ENCODE measurements at places on chromosomes 7 and 10.

DNA sequence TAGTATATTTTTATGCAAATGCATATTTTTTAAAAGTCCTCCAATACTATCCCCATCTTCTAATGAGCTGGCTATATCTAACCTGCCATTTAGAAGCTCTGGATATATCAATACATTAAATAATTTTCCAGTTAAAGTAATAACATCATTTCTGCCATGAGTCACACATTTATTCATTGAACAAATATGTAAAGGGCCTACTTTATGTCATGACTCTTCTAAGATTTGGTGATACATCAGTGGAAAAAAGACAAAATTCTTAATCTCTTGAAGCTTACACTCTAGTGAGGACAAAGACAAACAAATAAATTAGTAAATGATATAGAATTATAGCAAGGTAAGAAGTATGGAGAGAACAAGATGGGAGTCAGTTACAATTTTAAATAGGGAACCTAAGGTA is 716.8 kb upstream of the LRRTM3 start:
- DNase-seq = no peak

- DNase-seq = no peak
Observed at GRCh38 chr10:89810908-89811525, 109.6 kb downstream of the KIF20B start.

- no peak for DNase-seq
Observed at GRCh38 chr10:29802171-29802570, 167.4 kb upstream of the SVIL start.

GRCh38 chr7:120995654-120996053 is 7.1 kb downstream of the CPED1 start:
- DNase-seq = no peak

DNA sequence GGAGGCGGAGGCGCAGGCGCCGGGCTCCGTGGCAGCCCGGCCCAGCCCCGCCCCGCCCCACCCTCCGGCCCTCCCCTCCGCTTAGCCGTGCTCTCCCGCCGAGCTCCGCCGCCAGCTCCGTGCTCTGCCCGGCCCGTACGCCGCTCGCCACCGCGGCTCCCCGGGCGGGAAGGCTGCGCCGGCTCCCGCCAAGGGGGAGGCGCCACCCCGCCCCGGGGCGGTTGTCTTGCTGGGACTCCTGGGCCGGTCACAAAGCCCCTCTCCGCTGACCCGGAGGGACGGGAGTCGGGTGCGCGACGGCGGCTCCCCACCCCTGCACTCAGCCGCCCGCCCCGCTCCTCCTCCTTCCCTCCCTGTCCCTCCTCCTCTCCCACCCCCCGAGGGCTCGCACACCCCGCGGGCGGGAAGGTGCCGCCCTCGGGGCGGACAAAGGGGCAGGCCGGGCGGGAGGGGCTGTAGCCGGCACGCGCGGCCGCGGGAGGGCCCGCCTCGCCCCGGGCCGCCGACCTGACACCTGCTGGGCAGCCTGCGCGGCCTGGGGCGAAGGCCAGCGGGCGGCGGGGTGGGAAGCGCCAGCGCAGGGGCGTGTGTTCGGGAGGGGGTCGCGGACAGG is 11.5 kb upstream of the SP8 start:
- peak; percentile 44 for DNase-seq

DNA sequence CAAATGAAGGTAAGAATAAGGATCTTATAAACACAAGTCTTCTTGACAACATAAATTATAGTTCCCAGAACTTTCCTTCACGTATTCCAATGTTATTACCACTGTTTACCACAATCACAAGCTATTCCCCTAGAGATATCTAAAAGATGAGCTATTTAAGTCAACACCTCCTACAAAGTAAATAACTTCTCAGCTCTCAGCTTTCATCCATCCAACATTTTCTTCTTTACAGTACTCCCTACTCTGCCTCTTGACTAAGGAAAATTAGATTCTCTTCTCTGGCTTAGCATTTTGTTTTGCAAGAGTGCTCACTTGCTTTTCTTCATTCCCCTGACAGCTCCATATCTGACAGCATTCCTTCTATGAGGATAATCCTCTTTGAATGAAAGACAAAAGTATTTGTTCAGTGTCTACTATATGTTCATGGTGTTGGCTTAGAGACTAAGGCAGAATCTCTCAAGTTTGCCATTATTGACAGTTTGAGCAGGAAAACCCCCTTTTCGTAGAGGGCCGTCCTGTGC is 93.0 kb upstream of the IL6 start:
- DNase-seq = no peak

DNA sequence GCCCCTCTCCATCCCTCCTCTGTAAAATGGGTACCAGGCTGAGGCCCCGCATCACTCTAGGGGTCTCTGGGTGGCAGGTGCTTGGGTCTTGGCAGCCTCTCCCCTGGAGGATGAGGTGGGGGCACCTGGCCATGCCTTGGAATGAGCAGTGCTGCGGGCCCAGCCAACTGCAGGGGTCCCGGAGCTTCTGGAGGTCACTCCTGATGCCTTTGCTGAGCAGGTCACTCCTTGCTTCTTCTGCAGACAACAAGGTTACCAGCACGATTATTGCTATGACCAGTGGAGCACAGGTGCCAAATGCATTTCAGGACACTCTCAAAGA is 22.4 kb upstream of the ZNF488 start:
- DNase-seq = no peak

GRCh38 chr10:13707156-13707881 is 120.6 kb downstream of the PRPF18 start:
- no peak for DNase-seq

DNA sequence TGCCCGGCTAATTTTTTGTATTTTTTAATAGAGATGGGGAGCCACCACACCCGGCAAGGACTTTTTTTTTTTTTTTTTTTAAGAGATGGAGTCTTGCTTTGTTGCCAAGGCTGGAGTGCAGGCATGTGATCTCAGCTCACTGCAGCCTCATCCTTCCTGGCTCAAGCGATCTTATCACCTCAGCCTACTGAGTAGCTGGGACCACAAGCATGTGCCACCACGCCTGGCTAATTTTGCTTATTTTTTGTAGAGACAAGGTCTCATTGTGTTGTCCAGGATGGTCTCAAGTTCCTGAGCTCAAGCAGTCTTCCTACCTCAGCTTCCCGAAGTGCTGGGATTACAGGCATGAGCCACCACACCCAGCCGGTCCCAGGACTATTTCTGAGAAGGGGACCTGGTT is 9.3 kb upstream of the MCU start:
- DNase-seq = no peak

DNA sequence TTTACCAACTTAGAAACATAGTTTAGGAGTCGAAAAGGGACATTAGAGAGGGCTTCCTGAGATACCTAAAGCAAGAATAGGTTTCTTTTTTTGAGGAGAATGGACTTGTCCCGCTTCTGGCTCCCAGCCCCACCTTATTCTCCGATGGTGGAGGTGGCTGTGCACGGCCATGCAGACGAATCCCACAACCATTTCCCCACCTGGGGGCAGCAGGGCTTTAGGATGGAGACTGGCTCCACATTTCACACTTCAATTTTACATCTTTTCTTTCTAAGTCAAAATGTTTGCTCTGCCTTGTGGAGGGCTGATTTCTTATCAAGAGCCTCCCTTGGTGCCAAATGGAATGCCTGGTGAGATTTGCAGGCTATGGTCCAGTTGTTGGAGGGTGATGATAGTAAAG is 118.5 kb downstream of the GLRX3 start:
- no peak for DNase-seq

DNA sequence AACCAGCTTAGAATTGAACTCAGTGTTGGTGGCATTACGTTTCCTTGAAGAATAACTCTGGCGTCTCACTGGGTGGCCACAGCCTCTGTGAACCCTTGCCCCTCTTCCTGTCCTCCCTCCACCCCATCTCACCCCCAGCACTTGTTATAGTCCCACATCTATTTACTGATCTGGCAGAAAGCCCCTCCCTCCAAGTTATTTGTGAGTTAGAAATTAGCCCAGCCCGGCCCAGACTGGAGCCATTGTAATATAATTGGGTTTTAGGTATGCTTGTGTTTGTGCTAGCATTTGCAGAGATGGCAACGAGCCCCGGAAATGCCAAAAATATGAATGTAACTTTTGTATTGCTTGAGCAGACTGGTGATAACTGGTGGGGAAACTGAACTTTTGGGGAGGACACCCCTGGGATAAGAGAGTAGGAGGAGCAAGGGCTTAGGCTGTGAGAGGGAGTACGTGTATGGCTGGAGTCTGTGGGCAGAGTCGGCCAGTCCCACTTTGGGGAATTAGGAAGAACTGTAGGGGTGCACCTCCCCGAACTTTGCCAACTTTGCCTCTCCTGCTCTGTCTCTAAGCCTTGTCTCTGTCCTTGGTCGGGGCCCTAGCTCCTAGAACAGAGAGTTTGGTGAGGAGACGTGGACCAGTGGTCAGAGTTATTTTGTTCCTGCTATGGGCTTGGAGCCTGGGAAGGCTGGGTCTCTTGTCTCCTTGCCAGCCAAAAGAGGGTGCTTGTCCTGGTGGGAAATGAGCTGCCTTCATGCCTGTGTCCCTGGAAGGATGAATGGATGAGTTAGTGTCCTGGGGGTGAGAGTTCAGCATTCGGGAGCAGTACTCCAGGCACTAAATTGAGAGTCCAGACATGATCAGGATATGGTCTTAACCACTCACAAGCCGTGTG is 19.3 kb upstream of the TRIM8 start:
- no peak for DNase-seq

DNA sequence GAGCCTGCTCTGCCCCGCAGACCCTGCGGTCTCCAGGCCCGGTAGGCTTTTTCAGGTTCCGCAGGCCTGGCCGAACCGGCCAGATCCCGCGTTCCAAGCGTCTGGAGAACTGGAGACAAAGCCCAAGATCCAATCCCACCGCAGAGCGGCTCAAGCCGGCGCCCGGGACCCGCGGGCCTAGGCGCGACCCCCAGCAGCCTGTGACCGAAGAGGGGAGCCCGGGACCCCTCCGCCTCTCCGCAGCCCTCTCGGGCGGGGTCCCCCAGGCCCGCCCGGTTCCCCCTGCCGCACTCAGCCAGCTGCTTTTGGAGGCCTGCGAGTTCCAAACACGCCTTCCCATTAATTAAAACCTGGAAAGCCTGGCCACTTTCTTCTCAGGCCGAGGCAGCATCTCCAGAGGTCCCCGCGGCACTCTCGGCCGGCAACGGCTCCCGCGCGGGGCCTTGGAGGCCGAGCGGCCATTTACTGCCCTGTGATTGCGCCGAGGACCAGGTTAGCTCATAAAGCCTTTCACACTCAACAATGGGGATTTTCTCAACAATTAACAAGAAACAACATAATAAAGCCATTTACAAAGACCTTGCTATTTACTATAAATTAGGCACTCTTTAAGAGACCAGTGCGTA is 16.7 kb downstream of the SKIDA1 start:
- no peak for DNase-seq

DNA sequence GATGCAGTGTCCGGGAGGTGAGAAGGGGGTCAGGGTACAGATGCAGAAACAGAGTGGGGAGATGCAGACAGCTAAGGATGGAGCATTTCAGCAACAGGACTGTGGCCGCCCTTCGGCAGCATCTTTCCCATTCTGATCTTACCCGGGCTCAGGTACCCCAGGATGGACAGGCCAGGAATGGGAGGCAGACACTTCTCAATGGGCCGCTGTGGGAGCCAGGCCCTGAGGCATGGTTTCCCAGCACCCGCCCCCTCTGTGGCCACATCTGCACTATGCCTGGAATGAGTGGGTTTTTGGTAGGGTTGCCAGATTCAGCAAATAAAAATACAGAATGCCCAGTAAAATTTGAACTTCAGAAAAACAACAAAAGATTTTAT is 105.2 kb upstream of the CTBP2 start:
- peak; percentile 6 for DNase-seq

- DNase-seq = no peak
Observed at GRCh38 chr10:36808625-36809362, 316.6 kb upstream of the ANKRD30A start.

DNA sequence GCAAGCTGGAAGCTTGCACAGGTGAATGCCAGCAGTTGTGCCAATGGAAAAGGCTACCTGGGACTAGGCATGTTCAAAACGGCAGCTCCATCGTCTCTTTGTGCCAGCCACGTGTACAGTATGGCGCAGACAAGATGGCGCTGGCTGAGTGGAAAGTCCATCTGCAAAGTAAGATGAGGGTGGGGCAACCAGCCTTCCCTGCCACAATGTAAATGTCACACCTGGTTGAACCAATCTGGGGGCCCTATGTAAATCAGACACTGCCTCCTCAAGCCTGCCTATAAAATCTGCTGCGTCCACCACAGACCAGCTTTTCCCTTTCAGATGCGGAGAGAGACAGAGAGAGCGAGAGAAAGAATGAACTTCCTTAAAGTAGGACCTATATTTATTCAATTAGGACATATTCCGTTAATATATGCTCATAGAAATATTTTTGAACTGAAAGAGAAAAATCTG is 18.5 kb upstream of the C7orf33 start:
- DNase-seq = no peak

DNA sequence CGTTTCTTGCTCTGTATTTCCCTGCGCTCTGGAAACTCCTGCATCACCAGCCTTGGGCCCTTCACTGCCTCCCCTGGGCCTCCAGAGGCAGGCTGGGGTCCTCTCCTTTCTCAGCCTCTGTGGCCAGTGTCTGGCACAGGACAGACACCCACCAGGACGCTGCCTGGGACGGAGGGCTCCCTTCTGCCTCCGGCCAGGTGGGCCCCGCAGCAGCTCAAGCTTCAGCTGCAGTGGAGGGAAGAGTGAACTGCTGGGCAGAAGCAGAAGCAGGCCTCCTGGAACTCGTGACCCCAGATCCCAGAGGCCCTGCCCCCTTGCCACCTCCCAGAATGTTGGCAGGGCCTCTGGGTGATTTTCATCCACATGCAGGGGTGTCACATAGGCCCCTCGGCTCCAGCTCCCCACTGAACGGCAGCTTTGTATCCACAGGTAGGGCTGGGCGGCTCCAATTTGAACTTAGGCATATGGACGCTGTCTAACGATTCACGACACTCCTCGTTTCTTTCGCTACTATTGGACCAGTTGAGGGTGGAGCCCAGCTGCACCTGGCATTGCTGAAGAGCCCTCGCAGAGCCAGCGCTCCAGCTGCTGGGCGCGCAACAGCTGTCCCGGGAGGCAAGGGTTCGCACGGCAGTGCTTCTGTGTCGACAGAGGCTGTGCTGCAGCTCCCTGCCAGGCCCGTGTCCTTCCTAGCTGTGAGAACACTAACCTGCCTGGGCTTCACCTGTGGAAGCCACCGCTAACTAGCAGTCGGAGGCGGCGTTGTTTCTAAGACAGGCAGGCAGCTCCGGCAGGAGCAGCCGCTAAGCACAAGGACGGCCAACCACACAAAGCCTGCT is 18.4 kb upstream of the GPR146 start:
- DNase-seq = peak; percentile 76

DNA sequence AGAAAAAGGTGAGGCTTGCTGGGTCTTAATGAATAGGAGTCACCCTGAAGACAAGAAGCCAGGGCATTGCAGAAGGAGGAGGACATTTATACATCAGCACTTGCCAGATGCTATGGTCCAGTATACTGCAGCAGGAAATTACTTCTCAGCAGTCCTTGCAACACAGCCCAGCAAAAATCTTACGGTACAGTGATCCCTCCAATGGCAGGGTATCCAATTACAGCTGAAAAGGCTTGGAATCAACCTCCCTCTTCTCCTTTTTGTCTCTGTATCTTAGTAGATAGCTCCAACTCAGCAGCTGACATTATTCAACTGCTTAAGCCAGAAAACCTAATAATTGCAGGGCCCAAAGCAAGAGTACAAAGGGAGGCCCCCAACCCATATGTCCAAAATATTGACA is 128.3 kb upstream of the COBL start:
- DNase-seq = no peak

All from Karpas-422 (cell line).